ENCODE measurements at places on chromosomes 7 and 10. TPM values are rescaled to one million over a fixed set of nuclear protein-coding genes. Genes with fewer than 3 reads are reported as not detected.

DNA sequence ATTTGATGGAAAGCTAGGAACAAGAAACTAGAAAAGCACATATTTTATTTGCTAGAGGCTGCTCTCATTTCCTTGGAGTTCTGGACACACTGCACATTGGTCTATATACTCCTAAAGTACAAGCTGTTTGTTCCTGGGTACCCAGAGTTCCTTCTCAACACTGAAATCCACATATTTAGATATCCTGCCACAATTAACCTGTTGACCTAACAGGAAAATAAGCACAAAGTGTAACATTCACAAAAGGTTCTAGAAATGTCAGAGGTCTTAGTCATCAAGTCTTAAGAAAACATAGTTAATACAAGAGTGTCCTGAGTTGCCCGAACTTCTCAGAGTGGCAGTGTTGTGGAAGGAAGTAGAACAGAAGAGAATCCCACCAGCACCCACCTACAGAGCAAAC lies 115.6 kb downstream of the ELMO1 start:
- no peak for DNase-seq

DNA sequence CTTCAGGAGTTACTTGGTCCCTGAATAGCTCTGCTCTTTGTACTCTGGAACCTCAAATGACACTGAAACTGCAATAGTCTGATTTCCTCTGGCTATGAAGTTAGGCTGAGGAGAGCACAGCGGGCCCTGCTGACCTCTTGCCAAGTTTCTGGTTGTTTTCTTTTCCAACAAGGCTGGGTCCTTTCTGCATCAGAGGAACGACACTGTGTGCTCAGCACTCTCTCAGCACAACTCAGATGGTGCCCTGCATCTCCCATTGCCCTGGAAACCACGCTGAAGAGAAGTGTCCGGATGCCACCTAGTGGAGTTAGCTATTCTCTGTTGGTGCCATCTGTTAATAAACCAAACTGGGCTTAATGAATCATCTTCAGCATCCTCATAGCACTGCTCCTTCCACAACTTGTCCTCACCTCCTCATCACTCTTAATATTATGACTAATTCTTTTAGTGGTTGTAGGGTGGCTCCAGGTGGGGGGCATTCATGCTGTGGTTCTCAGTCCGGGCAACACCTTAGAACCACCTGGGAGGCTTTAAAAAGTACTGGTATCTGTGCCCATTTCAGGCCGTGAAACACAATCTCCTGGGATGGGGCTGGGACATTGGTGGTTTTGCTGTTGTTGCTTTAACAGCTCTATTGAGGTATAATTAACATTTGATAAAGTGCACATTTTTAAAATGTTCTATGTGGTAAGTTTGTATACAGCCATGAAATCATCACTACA lies 8.2 kb upstream of the EFCAB10 start:
- DNase-seq: peak; percentile 42

GRCh38 chr7:2313450-2314208 lies 612 bp downstream of the SNX8 start:
- peak; percentile 33 for DNase-seq

DNA sequence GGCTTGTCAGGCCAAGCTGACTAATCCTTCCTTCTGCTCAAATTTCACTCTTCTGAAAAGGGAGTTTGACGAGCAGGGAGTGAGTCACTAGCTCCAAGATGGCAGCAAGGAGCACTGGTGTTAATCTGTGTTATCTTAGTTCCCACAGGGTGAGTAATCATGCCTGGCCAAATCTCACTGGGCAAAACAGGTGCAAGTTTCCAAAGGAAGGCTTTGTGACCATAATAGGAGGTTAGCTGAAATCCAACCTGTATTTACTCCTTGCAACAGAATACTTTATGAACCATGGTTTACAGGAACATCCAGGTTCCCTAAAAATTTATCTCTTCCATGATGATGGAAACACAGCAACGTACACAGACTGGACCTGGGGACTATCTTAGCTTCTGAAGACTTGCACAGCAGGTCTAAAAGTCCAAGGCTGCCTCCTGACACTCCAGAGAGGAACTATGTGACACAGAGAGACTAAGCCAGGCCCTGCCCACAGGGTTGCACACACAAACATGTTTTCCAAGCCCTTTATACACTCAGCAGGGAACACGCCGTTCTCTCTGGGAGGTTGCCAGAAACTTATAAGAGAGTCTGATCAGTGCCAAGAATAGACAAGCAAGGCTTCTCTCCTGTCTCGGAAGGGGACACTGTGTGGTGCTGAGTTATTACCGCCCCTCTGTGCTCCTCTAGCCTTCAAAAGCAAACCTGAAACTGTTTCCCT lies 46.3 kb downstream of the PDK4 start:
- DNase-seq: no peak

DNA sequence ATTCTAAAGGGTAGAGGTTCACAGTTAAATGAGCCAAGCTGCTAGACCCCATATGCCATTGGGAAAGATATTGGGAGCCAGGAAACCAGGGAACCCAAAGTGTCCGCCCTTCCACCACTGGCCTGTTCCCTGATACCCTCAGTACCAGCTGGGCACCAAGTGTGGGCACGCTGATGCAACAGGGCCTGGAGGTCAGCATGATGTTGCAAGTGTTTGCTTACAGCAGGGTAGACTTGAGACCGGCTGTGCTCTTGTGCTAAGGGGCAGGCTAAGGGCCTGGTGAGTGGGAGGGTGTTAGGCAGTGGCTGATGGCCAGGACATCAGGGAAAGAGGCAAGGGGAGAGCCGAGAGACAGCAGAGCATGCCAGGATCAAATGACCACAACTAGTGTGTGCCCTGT lies 21.0 kb upstream of the MYL7 start:
- no peak for DNase-seq

DNA sequence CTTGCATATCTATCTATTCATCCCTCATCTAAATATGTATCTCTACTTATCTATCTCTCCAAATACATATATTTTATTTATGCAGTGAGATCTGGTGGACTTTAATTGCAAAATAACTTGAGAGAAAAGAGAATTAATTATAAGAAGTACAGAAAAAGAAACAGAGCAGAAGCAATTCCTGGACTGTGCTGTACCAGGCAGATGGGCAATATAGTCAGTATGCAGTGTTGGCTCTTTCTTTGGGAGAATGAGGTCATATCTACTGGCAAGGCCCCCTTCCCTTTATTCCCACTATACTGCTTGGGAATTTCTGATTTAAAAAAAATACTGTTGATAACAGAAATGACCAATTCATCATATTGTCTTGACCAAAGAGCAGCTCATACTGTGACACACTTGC lies 49.0 kb upstream of the TOMM7 start:
- DNase-seq: no peak

GRCh38 chr10:59513558-59513957 lies 151.2 kb upstream of the FAM13C start:
- no peak for DNase-seq

DNA sequence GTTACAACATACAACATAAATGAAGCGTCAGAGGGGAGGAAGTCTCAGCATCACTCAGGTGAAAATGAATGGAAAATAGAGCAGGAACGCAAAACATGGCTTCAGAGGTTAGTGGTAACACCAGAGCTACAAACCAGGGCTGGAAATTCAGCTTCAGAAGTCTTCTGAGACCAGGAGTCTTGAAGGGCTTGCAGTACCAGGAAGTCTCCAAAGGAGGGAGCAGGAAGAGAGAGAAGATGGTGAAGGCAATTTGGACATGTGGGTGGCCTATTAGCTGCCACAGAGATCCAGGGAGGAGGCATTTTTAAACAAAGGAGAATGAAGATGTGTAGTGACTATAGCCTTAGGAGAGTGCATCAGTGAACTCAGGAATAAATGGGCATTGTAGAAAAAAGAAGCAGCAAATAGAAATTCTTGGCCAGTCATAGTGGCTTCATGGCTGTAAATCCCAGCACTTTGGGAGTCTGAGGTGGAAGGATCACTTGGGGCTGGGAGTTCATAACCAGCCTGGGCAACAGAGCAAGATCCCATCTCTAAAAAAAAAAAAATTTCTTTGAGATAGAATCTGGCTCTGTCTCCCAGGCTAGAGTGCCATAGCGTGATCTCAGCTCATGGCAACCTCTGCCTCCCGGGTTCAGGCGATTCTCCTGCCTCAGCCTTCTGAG lies 9.3 kb upstream of the TET1 start:
- no peak for DNase-seq

GRCh38 chr7:333393-333764 lies 43.4 kb downstream of the FOXL3 start:
- DNase-seq: no peak

SLC13A4 gene
- total RNA-seq: not detected

DNA sequence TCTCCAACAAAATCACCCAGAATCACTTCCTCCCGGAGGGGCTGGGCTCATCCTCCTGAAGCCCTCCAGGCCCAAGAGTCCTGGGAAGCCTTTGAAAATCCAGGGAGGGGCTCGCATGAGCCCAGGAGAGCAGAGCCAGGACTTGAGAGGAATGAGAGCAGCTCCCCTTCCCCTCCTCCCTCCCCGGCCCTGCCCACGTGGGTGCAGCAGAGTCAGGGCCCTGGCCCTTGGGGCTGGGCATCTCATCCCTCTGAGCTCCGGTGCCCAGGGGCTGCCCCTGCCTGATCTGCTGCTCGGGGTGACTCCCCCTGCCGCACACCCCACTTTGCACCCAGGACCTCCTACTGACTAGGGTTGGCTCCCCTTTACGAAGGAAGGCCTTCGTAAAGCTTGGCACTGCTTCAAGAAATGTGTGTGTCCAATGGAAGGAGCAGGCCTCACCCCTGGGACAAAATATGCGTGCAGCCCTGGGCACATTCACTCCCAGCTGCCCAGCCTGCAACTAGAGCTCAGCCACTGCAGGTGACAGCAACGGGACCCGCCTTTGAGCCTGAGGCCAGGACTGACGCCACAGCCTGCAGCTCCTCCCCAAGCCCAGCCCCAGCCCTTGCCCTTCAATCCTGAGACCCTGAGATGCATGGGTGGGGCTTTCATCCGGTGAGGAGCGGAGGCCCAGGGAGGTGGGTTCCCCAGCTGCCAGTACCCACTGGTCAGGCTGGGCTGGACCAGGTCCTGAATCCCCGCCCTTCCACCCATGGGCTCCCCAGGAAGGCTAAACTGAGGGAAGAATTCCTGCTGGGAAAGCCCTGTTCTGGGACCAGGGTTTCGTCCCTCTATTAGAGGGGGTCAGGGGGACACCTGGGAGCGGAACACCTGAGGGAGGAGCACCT lies 21.8 kb downstream of the PWWP2B start:
- DNase-seq: no peak

DNA sequence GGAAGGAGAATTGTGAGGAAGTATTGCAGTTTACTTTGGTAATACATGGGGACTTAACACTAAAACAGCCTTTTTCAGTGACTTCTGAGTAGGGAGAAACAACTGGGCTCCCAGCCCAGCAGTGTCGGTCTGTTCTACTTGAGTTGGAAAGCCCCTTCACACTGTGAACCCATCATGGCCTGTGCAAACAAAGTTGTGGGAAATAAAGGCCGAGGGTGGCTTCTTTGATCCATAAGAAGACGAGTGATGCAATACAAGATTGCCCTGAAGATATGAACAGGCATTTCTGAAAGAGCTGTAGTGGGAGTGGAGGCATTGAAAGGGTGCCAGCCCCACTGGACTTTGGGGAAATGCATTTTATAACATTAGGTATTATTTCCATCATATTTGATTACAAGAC lies 28.3 kb downstream of the C10orf120 start:
- DNase-seq: no peak

JAKMIP3 gene
- 0.17 TPM for total RNA-seq

TMEM176B gene
- 0.61 TPM for total RNA-seq

- no peak for DNase-seq
Observed at GRCh38 chr10:76169246-76169645, 737.8 kb downstream of the LRMDA start.

DNA sequence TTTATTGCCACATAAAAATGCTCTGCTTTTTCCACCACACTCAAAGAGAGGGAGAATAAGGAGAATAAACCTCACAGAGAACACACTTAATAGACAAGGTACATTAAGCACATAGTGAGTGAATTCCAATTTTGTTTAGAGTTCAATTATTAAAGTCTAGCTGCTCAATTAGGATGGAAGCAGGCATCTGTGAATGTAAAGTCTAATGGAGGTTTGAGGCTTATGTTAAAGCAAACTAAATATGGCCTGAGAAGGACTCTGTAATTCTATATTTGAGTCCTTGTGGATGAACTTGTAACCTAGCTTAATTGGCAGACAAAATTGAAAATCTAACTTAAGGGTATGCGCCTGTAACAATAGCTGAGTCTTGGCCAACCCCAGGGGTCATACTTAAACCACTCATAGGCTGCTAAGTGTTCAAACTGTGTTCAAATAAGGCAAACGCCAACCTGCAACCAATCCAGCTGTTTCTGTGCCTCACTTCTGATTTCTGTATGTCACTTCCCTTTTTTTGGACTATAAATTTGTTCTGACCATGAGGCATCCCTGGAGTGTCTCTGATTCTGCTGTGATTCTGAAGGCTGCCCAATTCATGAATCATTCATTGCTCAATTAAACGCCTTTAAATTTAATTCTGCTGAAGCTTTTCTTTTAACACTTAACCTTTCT lies 31.3 kb upstream of the NME8 start:
- no peak for DNase-seq

- DNase-seq: no peak
Observed at GRCh38 chr7:28990200-28990960, 32.2 kb upstream of the TRIL start.

- DNase-seq: no peak
Observed at GRCh38 chr10:103574097-103575061, 80.9 kb downstream of the NEURL1 start.

Data from activated naive CD8-positive, alpha-beta T cell treated with anti-CD3 and anti-CD28 coated beads, Interleukin-2, amount 10 ng/mL, durations not matched to agents 7 days and 5 days (primary cell).